AG09309 (cell line): ENCODE measurements at places on chromosomes 12 and 14.

DNA sequence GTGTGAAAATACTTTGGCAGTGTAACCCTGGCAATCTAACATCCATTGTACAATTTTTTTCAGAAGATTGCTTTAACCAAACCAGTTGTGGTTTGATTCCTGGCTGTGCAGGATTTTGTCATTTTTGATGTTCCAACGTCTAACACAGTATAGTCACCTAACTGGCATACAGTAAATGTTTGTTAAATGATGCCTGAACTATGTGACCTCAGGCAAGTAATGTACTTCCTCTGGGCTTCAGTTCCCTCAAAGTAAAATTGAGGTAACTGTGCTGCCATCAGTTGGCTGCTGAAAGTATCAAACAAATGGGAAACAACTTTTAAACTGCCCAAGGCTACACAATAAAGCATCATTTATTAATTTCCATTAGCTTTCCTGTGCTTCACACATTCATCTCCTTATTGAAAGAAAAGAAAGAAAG is 4.3 kb downstream of the TM7SF3 start:
- DNase-seq: no peak

DNA sequence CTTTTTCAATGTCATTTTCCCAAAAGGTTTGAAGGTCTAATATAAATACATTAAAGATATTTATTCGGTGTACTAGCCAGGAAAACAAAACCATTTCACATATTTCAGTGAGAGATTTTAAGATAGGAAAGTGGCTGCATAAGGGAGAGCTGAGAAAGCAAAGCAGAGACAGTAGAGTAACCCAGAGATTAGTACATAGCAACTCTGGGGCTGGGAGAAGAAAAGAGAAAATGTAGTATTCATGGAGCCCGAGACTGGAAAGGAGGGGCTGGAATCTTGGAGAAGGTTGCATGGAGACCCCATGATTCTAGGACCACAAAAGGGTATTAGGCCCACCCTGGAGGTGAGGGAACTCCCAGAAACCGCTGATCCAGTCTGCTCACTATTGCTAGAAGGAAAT is 236.9 kb downstream of the PAWR start:
- DNase-seq: no peak

- DNase-seq: no peak
These were observed 14.3 kb upstream of the PAPLN start for GRCh38 chr14:73223049-73223448.

GRCh38 chr12:120321382-120322202 is 6.0 kb downstream of the PLA2G1B start:
- no peak for DNase-seq

GRCh38 chr12:3311491-3312103 is 179.4 kb upstream of the PRMT8 start:
- DNase-seq: no peak

DNA sequence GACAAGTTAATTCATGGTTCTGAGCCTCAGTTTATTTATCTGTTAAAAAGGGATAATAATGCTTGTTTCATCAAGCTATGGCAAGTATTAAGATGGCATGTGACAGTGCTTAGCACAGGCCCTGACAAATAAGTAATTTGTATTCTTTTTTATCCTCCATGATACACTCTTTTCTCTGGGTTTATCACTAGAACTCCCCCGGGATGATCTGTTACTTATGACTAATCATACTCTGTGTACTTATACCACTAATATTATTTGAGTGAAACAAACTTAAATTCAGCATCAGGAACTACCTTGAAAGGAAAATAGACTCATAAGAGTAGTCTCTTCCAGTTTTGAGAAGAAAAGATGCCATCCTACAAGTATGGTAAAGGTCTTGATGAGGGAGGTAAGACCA is 283.8 kb downstream of the PAWR start:
- DNase-seq: no peak

DNA sequence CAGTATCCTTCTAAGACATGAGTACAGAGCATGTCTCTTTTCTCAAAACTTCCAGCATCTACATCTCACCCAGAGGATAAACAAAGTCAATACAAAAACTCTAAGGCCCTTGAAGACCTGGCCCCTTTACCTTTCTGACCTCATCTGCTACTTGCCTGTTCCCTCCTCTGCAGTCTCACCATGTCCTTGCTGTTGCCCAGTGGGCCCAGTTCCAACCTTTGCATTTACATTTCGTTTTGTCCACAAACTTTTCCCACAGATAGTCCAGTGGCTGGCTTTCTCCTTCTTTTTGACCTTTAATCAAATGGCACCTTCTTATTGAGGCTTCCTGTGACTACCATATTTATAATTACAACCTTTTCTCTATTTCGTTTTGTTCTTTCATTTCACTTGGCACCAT is 1.6 kb downstream of the IRAK4 start:
- DNase-seq: no peak
